ENCODE measurements at places on chromosomes 12 and 14.

DNA sequence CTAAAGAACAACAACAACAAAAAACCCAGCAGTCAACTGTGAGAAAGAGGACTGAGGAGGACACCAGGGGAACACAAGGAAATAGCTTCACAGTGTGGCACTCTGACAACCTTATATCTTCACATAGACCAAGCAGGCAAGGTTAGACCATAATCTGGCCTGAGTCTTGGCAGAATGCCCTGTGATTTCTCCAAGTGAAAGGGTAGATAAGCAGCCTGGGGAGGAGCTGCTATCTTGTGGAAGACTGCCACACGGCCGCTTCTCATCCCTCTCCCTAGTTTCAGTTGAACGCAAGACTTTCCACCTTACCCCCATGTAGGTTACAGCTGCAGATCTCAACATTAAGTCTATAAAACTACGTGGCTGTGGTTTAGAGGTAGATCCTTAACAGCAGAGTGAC is 3.7 kb downstream of the SLC25A21 start:
- no peak for DNase-seq

GRCh38 chr12:68665016-68665569 is 21.7 kb upstream of the NUP107 start:
- DNase-seq, result no peak

- no peak for DNase-seq
Observed at GRCh38 chr12:108543652-108544051, 17.3 kb downstream of the SART3 start.

DNA sequence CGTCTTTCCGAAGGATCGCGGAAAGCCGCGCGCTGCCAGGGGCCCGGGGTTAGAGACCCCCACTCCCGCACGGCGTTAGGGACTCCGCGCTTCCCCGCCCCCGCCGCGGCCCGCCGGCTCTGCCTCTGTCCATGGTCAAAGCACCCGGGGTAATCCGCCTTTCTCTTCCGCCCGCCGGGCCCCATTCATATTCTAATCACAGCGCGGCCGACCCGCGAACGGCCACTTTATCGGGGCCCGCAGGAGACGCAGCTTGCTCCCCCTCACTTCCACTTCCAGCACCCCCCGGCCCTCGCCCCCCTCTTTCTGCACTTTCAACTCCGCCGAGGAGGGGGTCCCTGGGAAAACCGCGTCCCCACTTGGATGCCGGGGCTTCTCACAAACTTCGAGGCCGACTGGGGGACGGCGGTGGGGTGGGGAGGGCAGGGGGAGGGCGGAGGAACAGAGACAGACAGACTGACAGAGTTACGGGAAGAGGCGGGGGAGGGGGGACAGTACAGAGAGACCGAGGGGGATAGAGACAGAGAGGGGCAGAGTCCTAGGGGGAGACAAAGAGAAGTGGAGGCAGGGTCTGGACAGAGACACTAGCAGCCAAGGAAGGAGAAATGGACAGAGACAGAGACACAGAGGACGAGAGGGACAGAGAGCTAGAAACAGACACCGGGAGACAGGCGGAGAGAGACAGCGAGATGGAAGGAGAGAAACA is 1.1 kb upstream of the RFX4 start:
- no peak for DNase-seq

GRCh38 chr14:22486675-22487074 is 102.3 kb downstream of the DAD1 start:
- DNase-seq, result no peak

DNA sequence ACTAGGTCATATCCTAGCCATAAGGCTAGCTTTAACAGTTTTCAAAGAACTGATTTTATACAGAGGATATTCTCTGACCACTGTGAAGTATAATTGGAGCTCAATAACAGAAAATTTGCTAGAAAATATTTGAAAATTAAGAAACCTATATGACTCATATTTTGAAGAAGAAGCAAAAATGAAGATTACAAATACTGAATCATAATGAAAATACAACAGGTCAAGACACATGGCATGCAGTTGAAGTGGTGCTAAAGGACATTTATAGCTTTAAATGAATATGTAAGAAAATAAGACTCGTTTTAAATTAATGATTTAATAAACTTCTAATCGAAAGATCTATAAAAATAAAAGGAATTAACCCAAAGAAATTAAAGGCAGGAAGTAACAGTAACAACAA is 1234.6 kb downstream of the SLC16A7 start:
- DNase-seq, result no peak

- DNase-seq, result no peak
Observed at GRCh38 chr14:93511001-93511400, 80.3 kb downstream of the UNC79 start.

DNA sequence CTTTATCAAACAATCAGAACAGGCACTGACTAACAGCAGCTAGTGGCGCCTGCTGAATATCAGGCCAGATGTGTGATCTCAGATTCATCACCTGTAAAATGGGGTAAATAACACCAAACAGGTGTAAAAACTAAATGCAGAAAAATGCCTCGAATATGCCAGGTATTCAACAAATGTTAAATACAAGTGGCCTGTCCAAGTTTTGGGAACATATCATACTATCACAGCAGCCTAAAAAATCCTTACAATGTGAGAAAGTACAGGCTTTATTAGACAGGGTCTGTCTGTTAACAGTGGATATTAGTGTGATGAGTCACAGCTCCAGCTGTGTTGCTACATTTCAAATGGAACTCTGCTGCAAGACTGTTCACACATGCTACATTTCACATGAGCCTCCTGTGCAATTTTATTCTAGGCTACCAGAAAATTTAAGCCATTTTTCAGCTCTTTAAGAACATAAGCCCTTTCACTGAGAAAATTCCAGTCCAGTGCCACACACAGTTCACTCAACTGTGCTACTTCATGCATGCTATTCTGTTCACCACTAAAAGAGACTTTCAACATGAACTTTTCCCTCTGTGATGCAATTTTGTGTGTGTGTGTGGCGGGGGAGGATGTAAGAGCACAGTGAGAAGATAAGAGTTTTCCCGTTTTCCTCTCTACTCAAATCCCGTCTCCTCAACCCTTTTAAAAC is 56.7 kb downstream of the MSRB3 start:
- no peak for DNase-seq
